T-helper 17 cell (primary cell): ENCODE measurements at places on chromosomes 7 and 10. TPM values are rescaled to one million over a fixed set of nuclear protein-coding genes. Genes with fewer than 3 reads are reported as not detected.

DNA sequence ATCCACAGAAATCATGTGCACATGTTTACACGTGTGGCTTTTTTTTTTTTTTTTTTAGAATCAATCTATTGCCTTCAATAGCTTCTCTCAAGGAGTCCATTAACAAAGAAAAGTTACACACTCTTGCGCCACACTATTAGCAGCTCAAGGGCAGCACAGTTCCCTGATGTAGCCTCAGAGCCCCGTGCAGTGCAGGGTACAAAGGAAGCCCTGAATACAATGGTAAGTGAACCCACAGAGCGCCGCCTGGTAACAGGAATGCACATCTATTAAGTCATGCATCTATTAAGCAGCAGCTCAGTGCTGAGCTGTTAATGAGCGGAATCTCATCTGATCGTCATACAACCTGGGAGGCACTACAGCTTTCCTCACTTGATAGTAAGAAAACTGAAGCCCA lies 113.7 kb upstream of the PDLIM1 start:
- no peak for DNase-seq

DNA sequence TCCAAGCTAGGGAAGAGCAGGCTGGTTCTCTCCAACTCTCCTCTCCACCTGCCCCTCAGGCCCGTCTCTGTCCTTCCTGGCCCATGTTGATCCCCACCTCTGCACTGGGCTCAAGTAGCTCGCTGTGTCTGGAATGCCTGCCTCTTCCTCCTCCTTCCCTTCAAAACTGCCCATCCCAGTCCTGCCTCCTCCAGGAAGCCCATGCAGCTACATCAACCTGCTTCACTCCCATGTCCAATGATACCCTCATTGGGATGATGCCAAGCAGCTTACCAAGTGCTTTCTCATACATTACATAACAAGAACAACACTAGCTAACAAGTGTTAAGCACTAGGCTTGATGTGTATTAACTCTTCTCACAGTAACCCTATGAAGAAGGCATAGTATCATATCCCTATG lies 8.2 kb downstream of the ASB10 start:
- no peak for DNase-seq

DNA sequence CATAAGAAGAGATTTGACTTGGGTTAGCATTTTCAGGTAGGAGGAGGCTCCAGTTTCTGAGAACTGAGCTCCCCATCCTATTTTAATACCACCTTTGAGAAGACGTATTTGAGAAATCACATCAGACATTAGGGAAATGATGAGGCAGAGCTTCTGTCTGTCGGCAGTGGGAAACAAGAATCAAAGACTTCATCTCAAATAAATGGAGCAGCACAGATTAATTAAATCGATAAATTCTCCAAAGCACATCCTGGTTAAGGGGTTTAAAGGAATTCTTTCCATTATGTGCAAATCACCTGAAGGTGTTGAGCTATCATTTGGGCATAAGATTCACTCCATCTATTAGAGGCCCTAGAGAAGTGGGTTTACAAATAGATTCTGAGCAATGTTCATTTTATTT lies 7.6 kb downstream of the ADARB2 start:
- no peak for DNase-seq

- no peak for DNase-seq
Observed at GRCh38 chr7:8391353-8392062, 41.9 kb upstream of the NXPH1 start.

Gene MYL10
- not detected for total RNA-seq

Gene SPOCK2
- 772 TPM for total RNA-seq

Gene SYCE1
- total RNA-seq: 0.39 TPM
